GOT3 (cell line): ENCODE measurements at places on chromosomes 5 and 9.

DNA sequence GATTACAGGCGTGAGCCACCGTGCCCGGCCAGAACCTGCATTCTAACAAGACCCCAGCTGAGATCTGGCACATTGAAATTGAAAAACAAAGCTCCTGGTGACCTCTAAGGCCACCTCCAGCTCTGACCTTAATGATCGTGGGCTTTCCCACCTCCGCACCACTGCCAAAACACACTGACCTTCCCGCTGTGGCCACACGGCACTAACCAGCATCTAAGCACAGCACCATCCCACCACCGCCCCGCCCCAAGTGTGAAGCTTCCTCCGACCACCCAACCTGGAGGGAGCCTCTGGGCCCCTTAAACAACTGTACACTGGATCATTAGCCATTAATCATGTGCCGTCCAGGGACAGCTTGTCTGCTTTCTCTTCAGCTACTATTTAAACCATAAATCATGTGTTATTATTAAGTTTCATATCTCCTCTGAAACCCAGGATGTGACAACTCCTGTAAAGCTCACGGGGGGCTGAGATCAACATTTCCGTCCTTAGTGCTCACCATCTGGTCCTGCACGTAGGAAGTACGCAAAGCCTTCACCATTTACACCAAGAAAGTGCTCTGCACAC is 80.6 kb downstream of the COL23A1 start:
- no peak for DNase-seq

DNA sequence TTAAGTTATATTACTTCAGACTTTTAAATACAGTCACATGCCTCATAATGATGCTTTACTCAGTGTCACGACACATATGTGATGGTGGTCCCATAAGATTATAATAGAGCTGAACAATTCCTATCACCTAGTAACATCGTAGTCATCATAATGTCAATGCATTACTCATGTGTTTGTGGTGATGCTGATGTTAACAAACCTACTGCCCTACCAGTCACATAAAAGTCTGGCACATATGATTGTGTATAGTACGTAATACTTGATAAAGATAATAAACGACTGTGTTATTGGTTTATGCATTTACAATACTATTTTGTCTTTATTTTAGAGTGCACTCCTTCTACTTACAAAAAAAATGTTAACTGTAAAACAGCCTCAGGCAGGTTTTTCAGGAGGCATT is 103.7 kb downstream of the PAM start:
- no peak for DNase-seq

GRCh38 chr5:123441408-123441807 is 18.2 kb upstream of the CEP120 start:
- DNase-seq, result no peak

DNA sequence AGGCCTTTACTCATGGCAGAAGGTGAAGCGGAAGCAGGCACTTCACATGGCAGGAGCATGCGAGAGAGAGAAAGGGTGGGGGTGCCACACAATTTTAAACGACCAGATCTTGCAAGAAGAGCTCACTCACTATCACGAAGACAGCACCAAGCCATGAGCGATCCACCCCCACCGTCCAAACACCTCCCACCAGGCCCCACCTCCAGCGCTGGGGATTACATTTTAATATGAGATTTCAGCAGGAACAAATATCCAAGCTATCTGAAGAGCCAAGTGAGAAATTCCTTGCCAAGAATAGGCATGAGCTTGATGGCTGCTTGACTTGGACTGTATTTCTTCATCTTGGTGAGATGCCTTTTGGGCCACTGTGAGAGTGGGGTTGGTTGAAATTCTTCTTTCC is 88.0 kb downstream of the PDZD2 start:
- DNase-seq, result no peak

- no peak for DNase-seq
Measured at GRCh38 chr9:79917421-79917820, 345.7 kb downstream of the TLE4 start.

GRCh38 chr5:9483243-9483642 is 62.6 kb downstream of the SEMA5A start:
- no peak for DNase-seq

DNA sequence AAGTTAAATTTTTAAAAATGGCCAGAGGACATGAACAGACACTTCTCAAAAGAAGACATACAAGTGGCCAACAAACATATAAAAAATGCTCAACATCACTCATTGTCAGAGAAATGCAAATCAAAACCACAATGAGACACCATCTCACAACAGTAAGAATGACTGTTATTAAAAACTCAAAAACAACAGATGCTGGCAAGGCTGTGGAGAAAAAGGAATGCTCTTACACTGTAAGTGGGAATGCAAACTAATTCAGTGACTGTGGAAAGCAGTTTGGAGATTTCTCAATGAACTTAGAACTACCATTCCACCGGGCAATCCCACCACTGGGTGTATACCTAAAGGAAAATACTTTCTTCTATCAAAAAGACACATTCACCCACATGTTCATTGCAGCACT is 168.5 kb upstream of the PIK3R1 start:
- no peak for DNase-seq

GRCh38 chr5:170986598-170986997 is 124.8 kb downstream of the RANBP17 start:
- DNase-seq, result no peak

DNA sequence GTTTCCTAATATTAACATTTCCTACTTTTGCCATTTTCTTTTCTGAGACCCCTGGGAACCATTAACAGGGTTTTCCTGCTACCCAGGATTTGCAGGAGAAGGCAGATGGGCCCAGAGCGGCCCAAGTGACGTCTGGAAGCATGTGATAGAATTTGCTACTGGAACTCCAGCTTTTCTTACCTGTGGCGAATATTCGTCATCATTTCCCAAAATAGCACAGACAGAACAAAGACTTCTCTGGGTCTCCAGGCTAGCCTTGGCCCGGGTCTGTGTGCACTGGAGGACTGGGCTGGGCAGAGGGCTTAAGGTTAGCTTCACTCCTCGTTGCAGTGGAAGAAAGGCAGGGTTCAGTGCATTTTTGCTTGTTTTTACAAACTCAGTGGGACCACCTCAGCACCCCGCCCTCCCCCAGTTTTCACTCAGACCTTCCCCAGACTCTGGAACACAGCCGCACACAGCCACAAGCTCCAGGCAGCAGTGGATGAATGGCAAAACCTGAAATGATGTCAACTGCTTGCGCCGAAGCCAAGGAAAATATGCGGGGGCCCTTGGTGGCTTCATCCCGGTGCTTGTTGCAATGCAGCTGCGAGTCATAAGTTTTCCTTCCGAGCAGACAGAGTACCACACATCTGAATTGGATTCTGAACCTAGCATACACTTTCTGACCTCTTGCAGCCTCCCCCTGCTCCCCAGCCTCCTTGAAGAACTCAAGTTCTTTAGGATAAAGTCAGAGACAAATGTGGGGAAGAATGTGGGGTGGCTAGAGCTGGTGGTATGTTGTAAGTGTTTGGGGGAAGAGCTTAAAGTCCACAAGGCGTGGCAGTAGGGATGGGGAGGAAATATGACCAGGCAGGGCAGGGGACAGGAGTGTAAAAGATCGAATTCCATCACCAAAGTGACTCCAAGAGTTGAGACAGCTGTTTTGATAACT is 586.0 kb downstream of the CCDC171 start:
- DNase-seq, result no peak

DNA sequence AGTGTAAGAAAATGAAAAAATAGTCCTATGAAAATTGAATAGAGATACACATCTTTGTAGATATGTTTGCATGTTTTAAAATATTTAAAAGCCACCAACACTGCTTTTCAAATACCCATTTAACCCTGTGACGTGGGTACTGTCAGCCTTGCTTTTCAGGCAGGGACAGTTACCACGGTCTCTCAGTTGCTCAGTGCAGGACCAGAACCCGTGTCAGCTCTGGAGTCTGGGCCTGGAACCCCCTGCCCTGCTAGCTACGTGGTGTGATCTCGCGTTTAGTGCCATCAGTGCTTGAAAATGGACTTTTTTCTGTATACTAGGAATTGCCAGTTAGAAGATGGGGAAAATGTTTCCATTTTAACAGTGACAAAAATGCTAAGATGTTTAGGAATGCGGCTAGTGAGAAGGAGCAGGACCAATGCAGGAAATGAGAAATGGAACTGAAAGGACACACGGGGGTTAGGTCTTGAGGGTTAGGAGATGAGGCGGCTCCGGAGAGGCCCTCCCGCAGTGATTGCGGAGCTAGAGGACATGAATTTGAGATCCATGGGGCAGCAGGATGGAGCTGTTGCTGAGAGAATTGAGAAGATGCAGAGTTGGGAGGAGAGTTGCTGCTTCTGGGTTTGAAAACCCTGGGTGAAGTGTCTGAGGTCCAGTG is 13.7 kb downstream of the RNU6ATAC start:
- DNase-seq, result no peak

DNA sequence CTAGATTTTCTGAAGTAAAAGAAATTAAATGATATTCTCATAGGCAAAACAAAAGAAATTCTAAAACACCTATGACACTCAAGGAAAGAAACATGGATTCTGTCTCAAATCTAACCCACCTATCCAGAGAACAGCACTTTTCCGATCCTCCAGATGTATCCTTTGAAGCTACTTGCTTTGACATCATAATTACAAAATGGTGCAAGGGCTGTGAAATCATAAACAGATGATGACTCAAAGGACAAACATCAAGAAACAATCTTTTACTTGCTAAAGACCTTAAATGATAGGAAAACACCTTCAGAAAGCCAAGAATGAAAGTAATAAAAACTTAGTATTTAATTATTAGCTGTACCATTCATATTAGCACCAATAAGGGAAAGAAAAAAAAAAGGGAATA is 202.6 kb downstream of the DENND1A start:
- DNase-seq, result no peak

DNA sequence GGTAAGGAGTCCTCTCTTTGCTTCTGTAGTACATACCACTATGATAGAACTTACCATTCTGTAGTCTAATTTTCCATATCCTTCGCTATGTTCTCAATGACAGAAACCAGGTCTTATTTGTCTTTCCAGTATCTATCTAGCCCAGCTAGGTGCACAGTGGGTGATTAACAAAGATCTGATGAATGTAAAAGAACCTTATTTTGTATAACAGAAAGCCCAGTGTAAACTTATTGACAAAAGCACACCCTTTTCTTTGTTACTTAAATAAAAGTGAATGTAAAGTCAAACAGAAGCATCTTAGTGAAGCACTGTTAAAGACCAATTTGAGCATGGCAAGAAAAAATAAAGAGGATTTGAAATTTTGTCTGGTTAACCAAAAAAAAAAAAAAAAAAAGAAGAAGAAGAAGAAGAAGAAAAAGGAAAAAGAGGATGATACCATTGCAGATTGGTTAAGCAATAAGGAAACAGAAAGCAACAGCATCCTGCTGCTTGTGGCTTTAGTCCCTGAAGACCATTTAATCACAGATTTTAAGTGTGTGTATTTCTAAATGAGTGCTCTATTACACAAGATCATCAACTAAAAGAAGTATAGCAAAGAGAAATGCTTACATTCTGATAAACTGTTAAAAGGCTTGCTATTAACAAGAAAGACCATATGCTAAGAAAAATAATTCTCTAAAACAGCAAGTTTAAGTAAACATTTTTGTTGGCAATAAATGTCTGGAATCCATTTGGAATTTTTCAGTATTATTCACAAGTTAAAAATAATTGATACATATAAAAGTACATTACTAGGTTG is 21.2 kb downstream of the MEGF9 start:
- no peak for DNase-seq

DNA sequence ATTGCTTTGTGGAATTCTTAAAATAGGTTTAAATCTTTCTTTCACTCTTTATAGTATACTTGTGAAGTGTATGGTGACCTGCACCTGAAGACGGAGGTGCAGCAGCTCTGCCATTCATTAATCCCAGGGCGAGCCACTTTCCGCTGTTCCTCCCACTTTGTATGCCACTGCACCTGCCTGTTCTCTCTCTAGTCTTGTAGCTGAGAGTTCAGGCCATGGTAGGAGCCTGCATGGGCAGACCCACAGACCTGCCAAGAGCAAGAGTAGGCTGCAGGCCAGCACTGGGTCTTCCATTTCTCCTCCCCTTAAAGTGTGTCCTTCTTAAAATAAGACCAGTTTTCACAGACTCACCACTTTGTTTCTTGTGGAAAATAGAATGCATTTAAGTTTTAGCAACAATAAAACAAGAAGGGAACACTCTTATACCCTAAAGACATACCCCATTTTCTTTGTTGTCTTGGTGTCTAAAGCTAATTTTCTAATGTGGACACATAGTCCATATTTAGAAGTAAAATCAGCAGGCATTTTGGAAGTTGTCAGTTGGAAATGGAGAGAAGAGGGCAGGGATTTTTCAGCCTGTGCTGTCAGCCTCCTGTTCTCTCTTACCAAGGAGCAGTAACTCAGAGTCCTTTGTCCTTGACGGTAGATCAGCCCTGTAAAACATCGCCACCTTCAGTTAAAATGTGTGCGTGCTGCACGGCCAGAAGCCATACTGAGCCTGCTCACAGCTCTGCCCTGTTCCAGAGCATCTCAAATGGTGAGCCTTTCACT is 103.2 kb downstream of the SNCAIP start:
- DNase-seq, result no peak

DNA sequence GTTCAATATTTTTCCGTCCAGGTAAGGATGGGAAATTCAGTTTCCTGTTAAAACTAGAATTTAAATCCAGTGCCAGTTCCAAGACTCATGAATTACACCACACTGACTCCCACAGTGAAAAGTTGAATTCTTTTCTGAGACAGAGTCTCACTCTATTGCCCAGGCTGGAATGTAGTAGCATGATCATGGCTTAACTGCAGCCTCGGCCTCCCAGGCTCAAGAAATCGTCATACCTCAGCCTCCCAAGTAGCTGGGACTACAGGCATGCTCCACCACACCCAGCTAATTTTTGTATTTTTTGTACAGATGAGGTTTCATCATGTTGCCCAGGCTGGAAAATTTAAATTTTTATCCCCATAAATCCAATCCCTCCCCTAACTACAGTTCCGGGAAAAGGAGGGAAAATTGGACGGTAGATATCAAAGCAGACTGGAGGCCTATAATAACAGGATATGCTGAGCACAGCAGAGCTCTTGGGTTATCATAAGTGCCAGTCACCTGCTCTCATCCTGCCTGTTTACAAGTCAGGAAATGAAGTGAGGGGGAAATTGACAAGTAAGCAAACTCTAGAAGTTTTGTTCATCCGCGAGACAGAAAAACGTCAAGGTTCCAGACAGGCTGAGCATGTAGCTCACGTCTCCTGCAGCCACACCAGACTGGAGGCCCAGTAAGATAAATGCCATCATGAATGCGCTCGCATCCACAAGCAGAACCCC is 105.7 kb downstream of the UGCG start:
- no peak for DNase-seq

- DNase-seq, result no peak
Measured at GRCh38 chr5:150068472-150068871, 17.9 kb downstream of the CSF1R start.

DNA sequence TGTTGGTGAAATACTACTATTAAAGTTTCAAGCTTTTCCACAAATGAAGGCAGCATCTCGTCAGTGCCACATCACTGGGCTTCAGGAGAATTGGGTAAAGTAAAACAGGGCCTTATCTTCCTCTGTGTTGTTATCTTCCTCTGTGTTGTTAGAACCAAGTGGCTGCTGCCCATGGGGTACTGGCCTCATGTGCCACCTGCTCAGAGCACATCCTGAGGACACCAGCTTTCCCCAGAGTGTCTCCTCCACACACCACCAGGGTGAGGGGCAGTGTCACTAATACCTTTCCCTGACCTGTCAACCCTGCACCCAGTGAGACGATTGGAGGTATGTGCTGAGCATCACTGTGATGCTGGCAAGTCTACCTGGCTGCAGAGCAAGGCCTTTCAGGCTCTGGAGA is 499.9 kb downstream of the SEMA5A start:
- no peak for DNase-seq
